ENCODE measurements at places on chromosomes 7 and 10.

- no peak for DNase-seq
Observed at GRCh38 chr7:70219061-70219460, 620.8 kb downstream of the AUTS2 start.

DNA sequence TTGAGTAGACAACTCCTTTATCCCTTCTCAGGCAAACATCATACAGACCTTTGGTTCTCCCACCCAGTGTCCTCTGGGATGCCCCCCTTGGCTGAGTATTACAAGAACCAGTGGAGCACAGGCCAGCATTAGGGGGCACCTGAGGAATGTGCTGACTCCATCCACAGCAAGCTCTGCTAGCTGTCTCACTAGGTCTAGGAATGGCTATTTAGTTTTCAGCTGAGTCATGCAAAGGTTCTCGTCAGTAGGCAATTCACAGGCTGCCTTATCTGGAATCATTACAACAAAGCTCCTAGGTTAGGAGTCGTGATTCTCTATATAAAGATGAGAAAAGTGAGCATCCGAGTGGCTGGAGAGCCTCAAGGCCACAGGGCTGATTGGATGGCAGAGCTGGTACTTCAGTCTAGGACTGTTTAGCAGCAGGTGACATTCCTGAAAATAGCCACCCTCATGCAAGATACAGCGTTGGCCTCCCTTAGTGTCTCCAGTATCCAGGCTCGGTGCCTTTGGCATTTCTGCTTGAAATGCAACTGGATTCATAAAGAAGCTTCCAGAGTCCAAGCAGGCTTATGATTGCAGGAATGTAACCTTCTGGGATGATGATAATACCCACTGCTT, 75.8 kb downstream of the CDCA7L start:
- DNase-seq: no peak

GRCh38 chr10:112956631-112957350, 6.7 kb downstream of the TCF7L2 start:
- no peak for DNase-seq

DNA sequence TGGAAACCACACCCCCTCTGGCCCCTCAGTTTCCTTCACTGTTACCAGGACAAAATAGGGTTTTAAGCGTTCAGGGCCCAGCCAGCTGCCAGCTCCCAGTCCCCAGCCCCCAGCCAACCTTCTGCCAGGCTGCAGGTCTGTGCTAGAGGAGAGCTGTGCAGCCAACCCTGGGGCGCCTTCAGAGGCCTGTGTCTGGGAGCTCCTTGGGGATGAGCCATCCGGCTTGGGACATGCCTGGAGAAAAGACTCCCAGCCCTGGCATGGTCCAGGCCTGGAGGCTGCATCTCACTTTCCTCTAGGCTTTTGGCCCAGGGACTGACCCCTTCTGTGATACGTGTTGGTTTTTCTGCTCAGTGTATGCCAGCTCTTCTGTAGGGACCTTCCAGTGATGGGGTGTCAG, 487.6 kb upstream of the MGMT start:
- DNase-seq: no peak

DNA sequence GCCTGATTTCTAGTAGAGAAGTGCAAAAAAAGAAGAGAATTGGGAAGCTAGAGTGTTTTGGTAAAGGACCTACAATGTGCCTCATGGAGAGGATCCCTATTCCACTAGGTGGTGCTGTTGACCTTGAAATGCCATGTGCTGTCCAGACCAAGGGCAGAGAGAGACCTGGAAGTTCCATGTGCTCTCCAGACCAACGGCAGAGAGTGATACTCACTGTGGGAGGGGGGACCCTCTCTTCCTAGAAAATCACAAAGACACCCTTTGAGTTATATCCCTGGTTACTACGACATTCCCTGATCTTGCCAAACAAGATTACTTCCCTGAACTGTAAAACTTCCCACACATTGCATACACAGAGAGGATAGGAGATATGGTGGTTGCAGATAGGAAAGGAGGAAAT, 212.7 kb upstream of the ZNF804B start:
- DNase-seq: no peak

GRCh38 chr7:93860261-93860660, 30.3 kb downstream of the TFPI2 start:
- DNase-seq: no peak

GRCh38 chr7:23208316-23208715, 26.5 kb downstream of the NUP42 start:
- DNase-seq: no peak

DNA sequence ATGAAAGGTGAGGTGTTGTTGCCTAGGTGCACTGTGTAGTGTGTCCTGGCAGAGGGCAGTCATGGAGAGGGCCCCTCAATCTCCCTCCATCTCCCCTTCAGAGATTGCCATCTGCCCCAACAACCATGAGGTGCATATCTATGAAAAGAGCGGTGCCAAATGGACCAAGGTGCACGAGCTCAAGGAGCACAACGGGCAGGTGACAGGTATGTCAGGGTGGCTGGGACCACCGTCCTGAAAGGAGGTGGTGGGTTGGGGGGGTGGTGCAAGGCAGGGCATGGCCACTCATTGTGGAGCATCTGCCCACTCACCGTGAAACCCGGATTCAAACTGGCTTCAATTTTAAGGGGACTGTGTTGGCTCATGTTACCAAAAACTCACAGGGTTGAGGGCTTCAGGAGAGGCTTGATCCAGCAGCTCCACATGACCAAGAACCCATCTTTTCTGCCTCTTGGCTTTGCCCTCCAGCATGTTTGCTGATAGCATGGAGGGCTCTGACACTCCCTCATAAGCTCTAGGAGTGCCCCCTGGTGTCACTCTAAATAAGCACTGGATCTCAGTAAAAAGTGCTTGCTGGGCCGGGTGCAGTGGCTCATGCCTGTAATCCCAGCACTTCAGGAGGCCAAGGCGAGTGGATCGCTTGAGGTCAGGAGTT, 12.2 kb downstream of the ARPC1B start:
- DNase-seq: no peak

GRCh38 chr7:153382641-153383101, 623.1 kb downstream of the ACTR3B start:
- DNase-seq: no peak

DNA sequence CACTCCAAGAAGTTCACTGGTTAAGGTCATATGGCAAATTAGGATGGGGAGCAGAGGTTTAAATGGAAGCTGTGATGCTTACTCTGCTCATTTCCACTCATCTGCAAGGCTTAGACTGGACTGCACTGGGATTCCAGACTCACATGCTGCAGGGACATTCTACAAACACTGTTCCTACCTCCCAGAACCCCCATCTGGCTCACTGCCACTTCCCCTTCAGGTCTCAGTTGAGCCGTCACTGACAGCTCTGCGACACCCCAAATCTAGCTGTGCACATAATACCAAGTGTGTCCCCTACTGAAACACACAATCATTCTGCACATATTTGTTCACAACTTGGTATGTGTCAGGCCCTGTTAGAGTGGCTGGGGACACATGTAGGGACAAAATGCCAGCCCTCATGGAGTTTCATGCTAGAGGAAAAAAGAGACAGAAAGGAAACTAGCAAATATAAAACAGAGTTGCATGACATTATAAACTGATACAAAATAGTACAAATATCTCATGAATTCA, 5.4 kb downstream of the PRKCQ start:
- DNase-seq: no peak

DNA sequence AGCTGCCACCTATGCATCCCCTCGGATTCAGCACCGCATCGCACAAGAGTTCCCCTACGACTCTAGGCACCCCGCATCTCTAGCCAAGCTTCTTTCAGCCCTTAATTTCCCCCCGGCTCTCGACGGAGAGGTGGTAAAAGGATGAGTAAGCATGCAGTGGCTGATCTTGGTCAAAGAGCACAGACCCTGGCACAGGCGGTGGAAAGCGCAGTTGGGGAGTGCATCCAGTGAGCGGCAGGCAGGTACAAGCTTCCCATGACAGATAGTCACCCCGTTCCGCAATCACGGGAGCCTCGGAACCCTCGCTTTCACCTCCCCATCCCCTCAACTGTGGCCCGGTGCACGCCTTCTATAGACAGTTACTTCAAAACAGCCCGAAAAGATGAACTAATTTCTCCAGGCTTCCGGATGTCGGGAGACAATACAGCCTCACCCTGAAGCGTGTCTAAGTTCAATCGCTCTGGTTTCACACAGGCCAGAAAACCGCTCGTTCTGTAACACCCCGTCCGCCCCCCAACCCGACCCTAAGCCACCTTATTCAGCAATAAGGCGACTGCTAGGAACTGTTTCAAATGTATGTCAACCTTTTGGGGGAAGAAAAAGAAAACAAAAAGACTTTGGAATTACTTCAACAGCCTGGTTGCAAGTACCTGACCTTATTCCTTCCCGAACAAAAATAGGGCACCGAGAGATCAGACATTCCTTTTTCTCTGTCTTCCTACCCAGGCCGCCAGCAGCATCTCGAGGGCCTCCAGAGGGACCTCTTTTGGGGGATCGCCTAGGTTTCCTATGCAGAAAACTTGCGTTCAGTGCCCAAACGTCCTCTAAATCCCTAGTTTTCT, 1.4 kb downstream of the RHEB start:
- DNase-seq: no peak

- DNase-seq: no peak
Observed at GRCh38 chr10:63994371-63994770, 473.2 kb downstream of the REEP3 start.

DNA sequence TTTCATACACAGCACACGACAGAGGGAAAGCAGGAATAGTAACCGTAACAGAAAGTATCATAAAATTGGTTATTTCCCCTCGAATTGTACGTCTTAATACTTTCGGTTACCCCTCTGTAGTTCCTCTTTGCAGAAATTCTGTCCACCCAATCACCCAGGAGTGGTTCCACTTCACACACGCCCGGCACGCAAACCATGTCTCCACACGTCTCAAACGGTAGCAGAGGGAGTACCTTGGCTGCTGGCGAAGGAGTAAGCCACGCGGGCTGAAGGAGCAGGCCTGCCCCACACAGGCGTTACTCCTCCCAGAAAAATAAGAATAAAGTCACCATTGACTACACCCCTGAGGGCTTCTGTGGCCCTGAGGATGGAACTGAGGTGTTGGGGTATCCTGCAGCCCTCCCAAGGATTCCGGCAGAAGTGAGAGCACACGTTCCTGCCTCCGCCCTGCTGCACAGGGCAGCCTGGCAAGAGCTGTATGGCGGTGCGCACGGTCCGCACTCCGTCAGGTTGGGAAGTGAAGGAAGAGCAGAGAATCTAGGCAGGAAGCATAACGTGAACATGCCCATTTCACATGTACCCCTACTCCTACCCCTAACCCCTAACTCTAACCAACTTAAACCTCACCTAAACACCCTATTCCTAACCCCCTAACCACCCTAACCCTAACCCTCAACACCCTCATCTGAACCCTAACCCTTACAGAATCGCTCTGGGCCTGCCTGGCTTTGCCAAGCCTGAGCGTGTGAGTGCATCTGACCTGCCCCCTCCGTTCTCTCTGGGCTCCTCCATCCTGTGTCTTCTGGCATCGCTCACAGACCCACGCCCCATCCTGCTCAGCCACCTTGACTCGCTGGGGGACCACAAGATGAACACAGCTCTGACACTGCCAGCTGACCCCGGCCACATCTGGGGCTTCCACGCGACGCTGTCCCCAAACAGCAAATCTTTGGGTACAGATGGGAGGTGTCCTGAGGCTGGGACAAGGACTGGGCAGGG, 18.2 kb downstream of the GPR146 start:
- DNase-seq: no peak

DNA sequence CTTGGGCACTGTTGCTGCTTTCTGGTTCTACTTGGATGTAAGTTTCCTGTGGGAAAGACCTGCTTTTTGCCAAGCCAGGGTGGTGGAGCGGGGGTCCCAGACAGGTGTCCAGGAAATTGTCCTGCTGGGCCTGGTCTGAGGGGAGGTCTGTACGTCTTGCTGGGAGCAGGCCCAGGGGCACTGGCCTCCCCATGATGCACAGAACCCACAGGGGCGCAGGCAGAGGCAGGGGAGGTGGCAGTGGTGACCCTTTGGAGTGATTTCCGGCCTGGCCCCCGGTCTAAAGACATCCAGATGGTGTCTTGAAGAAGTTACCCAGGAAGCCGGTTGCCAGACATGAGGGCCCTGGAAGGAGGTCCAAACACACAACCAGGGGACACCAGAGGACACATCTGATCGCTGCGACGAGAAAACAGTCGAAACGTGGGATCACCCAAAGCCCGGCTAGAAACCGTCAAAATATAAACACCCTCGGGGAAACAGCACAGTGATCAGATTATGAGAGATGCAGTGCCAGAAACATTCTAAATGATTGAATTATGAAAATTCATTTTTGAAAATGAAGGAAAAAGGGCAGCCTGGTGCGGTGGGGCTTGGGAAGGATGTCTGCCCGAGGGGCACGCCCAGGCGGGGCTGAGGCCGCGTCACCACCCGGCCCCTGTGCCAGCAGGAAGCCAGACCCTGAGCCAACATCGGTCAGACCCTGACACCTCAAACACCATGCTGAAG, 59.6 kb downstream of the TMEM270 start:
- no peak for DNase-seq

DNA sequence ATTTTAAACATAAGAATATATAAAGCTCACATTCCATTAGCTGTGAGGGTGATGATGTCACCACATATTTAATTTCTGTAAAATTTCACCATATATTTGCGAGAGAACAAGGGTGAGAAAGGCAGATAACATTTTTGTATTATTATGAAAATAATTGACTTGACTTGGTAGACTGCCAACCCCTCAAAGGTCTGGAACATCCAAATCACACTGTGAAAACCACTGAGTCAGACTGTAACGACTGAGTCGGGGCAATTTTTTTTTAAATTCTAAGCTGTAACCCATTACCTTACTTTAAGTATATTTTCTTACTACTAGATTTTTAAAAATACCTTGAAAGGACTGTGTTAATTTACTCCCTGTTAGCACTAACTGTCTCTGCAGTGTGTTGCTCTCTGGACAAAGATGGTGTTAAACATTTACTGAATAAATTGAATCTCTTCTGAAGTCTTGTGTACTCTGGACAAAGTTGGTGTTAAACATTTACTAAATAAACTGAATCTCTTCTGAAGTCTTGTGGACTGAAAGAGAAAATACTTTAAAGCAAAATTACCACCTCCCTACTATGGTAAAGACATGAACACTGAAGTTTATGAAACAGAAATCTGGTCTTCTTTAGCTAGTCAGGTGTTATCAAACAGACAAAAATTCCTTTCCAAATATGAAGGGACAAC, 14.1 kb downstream of the PDZD8 start:
- no peak for DNase-seq

DNA sequence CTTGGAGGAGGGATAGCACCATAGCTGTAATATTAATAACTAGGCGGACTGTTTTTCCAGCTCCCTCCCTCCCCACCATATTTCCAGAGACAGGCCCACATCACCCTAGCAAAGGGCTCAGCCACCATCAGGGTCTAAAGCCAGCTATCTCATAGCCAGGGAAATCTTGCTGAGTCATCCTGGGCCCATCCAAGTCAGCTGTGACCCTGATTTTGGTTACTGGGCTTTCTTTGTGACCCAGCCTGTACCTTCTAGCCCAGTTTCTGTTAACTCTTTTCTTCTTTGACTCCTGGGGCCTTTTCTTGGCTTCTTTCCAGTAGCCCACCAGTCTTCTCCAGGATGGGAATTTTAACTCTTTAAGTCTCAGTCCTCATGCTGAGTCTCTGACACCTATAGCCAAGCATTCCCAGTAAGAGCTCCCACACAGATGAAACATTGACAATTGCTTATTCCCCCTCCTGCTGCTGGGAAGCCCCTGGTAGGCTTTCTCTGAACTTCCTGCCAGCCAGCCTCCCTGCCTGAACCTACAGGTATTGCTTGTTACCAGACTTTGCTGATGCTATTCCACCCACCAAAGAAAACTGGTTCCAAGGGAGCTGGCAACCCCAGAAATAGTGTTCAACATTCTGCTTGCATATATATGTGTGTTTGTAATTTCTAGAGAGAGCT, 34.8 kb upstream of the ADO start:
- no peak for DNase-seq

GRCh38 chr10:97062046-97062445, 123.7 kb downstream of the SLIT1 start:
- DNase-seq: no peak
